Hematopoietic multipotent progenitor cell treated with erythropoietin and hydrocortisone succinate and interleukin-3 and kit ligand, for 15 days (in vitro differentiated cells): ENCODE measurements at places on chromosomes 5 and 9.

DNA sequence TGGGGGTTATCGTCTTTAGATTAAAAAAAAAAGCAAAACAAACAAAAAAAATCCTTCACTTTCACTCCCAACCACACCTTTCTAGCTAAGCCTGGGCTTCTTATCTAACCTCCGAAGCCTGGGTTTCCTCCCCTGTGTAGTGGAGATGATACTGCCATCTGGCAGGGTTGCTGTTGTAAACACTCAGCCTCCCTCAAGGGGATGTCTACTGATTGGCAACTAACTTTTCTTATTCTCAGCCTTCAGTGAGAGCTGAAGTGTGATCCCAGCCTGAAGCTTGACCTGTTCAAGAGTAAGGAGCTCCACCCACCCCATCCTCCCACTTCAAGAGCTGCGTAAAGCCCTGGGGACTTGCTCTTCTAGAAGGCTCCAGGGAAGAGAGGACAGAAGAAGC, 21.5 kb upstream of the WWC1 start:
- DNase-seq = no peak

DNA sequence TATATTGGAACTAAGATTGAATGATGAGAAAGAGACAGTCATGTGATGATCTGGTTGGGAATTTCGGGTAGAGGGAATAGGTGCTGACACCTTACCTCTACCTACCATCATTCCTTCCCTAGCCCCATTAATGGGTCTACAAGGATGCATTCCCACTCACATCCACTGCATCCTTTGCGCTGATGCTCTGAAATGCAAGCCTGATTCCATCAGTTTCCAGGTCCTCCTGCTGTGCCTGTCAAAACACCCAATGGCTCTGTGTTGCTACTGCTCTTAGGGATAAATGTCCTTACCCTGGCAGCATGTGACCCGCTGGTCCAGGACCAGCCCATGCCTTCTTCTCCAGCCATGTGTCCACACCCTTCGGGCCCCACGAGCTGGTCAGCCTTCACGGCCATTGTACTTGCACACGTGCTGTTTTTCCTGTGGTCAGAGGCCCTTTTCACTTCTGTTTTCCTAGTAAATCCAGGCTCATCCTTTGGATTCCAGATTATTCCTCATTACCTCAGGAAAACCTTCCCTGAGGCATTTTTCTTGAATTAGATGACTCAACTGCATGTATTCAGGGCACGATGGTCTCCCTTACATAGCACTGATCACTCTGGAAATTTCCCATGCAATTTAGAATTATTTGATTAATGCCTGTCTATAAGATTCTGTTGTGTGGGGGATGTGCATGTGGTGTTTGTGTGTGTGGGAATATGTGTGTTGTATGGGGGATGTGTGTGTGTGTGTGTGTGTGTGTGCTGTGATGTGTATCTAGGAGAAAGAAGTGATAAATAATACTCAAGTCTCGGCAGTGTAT, 185.0 kb downstream of the DIRAS2 start:
- DNase-seq = no peak

DNA sequence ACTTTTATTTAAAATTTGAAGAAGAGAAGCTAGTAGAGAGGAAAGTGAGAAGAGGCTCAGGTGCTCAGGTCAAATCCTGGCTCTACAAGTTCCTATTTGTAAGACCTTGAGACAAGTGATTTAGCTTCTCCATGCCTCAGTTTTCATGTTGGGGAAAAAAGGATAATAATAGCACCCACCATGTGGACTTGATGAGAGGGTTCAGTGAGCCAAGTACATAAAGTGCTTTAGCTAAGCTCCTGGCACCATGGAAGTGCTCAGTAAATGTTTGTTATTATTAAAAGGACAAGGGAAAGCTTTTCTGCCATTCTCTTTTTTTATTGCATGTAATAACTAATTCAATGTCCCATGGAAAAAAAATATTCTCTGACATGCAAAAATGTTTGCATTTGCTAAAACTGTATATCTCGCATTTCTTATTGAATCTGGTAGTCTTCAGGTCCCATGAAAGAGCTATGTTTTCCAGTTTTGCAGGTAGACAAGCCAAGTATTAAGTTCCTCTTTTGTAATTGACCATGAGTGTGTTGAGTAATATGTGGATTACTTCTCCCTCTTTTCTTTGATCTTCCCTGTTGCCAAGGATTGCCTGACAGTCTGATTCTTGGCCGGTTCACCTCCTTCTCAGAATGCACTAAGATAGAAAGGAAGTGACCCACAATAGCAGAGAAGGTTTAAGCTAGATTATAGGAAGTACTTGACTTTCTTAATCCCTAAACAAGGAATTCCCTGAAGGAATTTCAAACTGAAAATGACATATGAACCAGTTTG, 45.6 kb upstream of the TRIM32 start:
- no peak for DNase-seq

- DNase-seq = no peak
Measured at GRCh38 chr5:98794001-98794400, 20.5 kb downstream of the RGMB start.

DNA sequence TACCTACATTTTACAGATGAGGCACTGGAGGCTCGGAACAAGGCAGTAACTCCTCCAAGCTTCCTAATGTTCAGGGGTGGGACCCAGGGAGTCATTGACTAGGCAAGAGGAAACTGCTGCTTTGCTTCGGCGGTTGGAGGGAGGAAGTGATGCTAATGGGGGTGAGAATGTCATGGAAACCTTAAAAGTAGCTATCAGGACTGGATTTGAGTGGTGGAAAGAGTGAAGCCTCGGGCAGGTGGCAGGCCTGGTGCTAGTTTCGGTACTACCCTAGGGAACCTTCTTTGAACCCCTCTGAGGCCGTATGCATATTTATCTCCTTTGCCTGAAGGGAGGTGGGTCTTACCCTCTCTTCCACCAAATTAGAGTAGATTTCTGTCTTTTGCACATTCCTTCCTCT, 1.6 kb downstream of the BSPRY start:
- DNase-seq = no peak

- no peak for DNase-seq
Measured at GRCh38 chr5:143234162-143234842, 169.2 kb downstream of the NR3C1 start.

- no peak for DNase-seq
Measured at GRCh38 chr5:133274597-133274935, 222.8 kb downstream of the HSPA4 start.

DNA sequence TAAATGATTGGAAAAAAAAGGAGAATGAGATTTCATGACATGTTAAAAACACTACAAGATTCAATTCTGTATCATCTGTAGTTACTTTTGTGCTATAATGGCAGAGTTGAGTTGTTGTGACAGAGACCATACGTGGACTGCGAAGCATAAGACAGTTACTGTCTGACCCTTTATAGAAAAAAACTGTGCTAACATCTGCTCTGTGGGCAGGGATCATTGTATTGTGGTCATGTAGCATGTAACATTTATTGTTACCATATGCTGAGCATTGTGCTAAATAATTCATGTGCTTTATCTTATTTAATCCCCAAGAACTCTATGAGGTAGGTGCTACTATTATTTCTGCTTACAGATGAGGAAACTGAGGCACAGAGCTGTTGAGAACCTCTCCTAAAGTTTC, 147.3 kb upstream of the HMHB1 start:
- no peak for DNase-seq

GRCh38 chr5:16147179-16147900, 32.3 kb downstream of the MARCHF11 start:
- DNase-seq = no peak

DNA sequence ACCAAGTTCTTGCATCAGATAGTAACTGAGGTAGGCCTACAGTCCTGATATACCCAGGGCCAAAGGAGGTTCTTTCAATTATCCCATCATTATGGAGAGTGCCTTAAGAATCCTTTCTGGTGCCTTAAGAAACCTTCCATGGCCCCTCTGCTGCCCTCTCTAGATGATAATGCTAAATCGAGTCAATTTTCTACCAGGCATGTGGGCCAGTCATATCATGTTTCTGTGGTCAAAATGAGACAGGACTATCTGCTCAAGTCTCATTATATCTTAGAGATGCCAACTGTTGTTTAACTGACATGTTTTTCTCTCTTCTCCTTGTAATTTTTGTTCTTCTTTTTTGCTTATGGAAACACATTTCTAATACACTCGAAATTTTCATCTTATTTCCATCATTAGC, 127.6 kb downstream of the EDIL3 start:
- no peak for DNase-seq

- DNase-seq = no peak
Measured at GRCh38 chr9:82423700-82424099, 435.1 kb downstream of the SPATA31D1 start.

DNA sequence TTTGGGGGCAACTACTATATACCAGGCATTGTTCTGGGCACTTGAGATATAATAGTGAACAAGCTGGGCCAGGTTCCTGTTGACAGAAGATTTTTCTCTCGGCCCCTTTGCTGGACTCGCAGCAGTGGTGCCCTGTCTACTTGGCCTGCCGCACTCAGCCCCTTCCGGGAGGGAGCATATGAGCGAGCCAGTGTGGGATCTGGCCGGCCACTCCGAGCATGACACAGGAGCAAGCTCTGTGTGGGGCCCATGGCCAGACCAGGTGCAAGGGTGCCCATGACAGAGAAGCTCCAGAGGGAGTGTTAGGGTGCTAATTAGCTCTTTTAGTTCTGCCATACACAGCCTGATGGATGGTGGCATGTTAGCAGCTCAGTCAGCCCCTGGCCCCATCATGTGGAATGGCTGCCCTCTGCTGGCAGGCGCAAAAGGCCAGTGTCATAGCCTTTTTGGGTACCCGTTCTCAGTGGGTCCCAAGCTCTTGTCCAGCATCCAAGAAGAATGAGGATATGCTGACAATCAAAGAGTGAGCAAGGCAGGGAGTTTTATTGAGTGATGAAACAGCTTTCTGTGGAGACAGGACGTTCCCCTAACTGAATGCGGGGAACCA, 9.3 kb upstream of the KIF4B start:
- DNase-seq = peak; percentile 52

DNA sequence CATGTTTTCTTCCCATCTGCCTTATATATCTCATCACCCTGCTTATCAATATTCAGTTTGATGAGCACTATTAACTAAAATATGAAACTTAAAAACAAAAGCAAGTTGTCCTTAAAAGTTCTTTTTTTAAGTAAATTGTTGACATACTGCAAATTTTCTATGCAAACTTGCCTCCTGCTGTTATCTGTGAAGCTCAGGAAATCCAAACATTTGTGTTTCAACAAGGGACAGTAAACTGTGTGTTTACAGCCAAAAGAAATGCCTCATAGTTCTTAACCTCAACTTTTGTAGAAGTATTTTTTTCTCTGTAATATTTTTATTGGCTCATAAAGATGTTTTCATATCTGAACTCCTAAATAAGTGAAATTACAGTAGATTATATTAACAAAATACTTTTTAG, 7.7 kb upstream of the TTC23L start:
- no peak for DNase-seq

DNA sequence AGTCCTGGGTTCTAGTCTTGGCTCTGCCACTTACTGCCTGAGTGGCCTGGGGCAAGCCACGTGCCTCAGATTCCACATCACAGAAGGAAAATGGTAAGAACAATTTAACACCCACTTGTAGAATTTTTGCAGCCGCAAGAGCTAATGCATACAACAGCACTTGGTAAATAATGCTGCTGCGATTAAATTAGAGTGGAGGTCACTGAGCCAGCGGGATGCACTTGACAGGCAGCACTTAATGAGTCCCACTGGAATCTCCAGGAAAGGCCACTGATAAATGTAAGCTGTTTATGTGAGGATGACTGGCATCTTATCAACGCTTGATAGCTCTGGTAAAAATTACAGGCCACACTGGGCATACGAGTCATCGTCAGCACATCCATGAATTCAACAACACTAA, 59.4 kb upstream of the UBTD2 start:
- DNase-seq = no peak

- DNase-seq = no peak
Measured at GRCh38 chr9:72497447-72498046, 23.9 kb upstream of the TMC1 start.

GRCh38 chr5:169648725-169649310, 11.7 kb downstream of the DOCK2 start:
- no peak for DNase-seq

DNA sequence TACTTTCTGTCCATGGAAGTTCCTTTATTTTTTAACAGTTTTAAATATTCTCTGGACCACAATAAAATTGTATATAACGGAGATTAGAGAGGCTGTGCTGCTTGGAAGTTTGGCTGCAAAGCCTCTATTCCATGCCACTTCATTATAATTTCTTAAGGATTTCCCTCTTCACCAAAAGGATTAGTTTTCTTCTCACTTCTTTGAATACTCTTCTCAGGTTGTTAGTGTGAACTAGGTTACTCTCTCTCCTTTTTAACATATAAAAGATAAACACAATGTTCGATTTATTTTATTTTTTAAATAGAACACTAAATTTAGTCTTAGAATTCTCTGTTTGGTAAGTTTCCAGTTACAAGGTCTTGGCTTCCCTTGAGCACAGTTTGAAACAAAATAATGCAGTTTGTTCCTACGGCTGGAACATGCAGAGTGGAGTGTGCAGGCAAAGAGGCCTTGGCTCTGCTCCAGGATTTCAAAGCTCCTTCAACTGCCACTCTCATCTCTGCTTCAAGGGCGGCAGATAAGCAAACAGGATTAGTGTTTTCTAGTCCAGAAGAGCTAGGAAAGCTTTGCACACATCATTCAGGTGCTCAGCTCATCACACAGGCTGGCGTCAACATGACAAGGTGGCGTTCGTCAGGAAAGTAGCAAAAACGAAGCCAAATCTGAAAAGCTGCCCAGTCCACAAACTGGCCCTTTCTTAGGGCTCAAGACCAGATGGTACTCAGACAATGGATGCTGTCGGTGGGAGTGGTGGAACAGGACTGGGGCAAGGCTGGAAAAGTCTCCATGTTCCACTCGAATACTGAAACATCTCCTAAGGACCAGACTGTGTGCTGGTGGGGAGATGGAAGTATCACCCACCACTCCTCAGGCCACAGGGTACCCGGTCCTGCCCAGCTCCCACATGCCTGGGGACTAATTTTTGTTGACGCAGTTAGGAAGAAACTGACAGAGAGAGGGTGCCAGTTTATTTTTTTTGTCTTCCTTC, 286.6 kb downstream of the CRB2 start:
- DNase-seq = no peak

DNA sequence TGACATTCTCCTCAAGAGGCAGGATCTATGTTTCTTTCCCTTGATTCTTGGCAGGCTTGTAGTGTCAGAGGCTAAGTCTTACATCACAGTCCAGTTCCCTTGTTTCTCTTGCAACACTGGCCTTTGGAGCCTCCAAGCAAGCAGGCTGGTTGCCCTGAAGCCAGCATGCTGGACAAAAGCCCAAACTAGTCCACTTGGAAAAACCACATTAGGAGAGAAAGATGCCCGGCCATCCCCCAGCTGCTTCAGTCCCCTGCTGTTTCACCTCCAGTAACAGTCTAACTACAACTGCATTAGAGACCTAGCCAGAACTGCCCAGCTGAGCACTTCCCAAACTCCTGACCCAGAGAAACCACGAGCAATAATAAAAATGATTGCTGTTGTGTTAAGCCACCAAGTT, 87.6 kb downstream of the ADAMTS6 start:
- no peak for DNase-seq

GRCh38 chr9:136975644-136976043, 1.7 kb upstream of the PTGDS start:
- peak; percentile 14 for DNase-seq
